ENCODE measurements at places on chromosomes 7 and 10.

DNA sequence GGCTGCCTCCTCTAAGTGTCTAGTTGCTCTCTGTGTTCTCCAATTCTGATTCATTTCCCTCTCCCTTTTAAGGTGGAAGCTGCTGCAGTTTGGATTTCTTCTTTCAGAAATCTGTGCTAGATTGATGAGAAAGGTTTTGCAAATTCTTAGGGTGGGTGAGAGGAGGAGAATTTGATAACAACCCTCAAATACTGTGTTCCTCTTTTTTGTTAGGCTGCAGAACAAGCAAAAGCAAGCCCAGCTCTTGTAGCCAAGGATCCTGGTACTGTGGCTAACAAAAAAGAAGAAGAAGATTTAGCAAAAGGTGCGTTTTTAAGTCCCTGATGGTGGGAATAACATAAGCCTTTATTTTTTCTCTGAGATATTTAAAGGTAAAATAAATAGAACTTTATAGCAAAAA, 49.1 kb downstream of the STAM start:
- DNase-seq: no peak

- no peak for DNase-seq
Measured at GRCh38 chr7:40283391-40283790, 148.6 kb downstream of the SUGCT start.

DNA sequence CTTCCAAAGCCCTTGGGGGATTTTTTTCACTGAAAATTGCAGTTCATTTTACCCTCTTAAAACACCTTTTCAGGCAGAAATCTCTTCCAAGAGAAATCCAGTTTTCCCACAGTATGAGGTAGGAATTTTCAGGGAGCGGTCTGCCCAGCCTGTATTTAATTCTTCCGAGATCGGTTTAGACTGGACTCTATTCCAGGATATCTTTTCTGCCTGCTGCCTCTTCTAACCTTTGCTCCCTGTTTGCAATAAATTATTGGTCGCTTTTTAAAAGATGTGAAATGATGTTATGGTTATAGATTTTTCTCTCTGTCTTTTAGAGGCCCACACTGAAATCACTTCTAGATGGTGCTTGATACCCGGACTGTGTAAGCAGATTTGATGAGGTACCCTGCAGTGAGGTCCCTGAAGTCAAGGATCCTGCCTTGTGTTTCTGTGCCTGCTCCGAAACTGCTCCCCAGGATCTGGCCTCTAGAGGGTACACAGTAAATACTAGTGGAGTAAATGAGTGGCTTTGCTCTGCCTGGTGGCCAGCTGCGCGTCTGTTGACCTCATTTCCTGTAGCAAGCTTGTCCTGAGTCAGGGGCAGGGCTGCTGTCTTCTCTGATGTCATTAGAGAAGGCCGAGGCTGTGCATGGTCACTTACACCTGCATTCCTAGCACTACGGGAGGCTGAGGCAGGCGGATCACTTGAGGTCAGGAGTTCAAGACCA, 191.6 kb downstream of the FANK1 start:
- DNase-seq: peak; percentile 45

DNA sequence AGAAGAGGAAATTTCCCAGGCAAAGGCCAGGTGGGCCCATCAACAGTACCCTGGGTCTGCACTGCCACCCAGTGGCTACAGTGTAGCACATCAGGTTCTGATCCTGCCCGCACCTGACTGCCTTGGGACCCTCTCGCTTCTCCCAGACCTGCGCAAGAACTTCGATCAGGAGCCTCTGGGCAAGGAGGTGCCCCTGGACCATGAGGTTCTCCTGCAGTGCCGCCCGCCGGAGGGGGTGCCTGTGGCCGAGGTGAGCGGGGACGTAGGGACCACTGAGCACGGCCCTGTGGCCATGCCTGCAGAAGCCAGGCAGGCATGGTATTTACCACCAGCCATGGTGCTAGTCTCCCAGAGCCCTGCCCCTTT, 33.9 kb upstream of the SLC29A3 start:
- DNase-seq: peak; percentile 82

GRCh38 chr7:144565586-144565985, 162.1 kb upstream of the NOBOX start:
- no peak for DNase-seq

- DNase-seq: no peak
Measured at GRCh38 chr7:98266840-98267239, 14.6 kb upstream of the BRI3 start.

- no peak for DNase-seq
Measured at GRCh38 chr10:107434201-107434600, 269.7 kb upstream of the SORCS1 start.

DNA sequence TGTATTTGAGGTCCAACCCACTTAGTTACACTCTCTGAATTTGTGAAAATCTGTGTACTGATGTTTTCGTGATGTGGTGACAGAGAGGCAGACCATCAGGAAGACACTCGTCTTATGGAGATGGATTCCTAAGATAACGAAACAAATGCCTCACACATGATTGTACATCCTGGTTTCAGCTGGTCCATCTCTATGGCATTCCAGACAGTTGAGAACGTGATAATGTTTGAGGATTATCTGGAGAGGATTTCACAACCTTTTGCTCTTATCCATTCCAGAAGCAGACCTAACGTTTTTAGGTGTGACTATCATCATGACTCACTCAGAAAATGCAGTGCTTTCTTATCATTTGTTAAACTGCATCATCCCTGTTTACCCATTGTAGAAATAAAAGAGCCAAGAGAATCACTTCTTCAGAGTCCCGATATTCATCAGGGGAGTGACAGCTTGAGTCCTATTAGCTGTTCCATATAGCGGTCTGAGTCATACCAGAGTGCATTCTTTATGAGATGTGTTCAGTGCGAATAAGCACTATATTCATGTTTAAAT, 74.5 kb downstream of the BMPER start:
- DNase-seq: no peak

GRCh38 chr10:125662584-125662983, 20.4 kb downstream of the TEX36 start:
- DNase-seq: no peak

- DNase-seq: peak; percentile 54
Measured at GRCh38 chr7:151247611-151248345, 716 bp downstream of the SMARCD3 start.

All from retina (tissue), 1 donor.